ENCODE measurements at places on chromosomes 11 and 22. TPM values are rescaled to one million over a fixed set of nuclear protein-coding genes. Genes with fewer than 3 reads are reported as not detected.

The IGLL1 gene
- not detected for total RNA-seq

The SNX32 gene
- 3.0 TPM for total RNA-seq

DNA sequence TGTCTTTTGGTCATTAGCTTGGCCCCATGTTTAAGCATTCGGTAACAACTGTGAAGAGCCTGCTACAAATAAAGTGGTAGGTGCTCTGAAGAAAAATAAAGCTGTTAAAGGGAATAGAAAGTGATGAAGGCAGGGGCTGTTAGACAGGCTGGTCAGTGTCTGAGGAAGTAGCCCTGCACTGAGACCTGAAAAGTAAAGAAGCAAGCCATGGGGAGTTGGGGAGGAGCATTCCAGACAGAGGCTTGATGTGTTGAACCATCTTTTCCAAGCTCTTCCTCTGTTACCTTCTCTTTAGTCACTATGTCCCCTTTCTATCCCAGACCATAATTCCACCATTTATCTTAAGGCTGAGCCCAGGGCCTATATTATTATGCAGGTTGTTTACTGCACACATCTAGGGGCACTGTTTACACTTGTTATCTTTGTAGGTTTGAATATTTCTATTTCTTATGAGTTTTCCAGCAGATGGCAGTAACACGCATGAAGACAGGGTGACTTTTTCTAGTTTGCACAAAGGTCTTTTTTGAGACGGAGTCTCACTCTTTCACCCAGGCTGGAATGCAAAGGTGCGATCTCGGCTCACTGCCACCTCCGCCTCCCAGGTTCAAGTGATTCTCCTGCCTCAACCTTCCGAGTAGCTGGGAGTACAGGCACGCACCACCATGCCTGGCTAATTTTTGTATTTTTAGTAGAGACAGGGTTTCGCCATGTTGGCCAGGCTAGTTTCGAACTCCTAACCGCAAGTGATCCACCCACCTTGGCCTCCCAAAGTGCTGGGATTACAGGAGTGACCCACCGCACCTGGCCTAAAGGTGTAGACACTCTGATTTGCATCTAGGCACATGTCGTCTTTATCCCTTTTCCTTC is 23.0 kb downstream of the ZFTA start:
- no peaks in the 10 kb centered on the region for H3K36me3 ChIP-seq
- no peaks in the 10 kb centered on the region for H3K27me3 ChIP-seq
- DNase-seq, result no peak
- H3K4me3 ChIP-seq, result no peak overlapping the region
- H3K27ac ChIP-seq, result peak overlapping the region; percentile 46

DNA sequence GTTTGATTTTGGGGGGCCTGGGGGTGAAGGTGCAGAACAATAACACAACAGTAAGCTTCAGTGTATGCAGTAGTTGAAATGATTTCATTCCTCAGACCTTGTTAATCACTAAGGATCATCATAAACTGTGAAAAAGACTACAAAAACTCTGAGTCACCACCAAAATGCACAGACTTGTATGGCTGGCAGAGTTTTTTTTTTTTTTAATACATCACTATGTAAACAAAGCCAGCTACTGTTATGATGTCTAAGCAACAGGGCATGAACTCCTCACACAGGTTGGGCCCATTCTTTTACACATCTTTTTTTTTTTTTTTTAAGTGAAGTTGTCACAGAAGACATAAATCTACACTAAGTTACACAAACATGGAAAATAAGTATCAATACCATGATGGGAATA is 311.9 kb downstream of the GUCY1A2 start:
- H3K4me1 ChIP-seq, result no peaks in the 10 kb centered on the region
- no peak for DNase-seq

- no peaks in the 10 kb centered on the region for H3K36me3 ChIP-seq
- no peak overlapping the region for H3K4me3 ChIP-seq
- peaks cover 5% of the 10 kb centered on the region for H3K4me1 ChIP-seq
- DNase-seq, result no peak
Observed at GRCh38 chr11:45382133-45382878, 96.2 kb upstream of the SYT13 start.

GRCh38 chr11:31799435-31800397 is 11.4 kb downstream of the PAX6 start:
- peak; percentile 66 for DNase-seq
- peaks cover 27% of the 10 kb centered on the region for H3K36me3 ChIP-seq
- H3K27me3 ChIP-seq, result peaks cover 60% of the 10 kb centered on the region

- no peak overlapping the region for H3K4me3 ChIP-seq
- no peaks in the 10 kb centered on the region for H3K27me3 ChIP-seq
- H3K4me1 ChIP-seq, result no peaks in the 10 kb centered on the region
Observed at GRCh38 chr11:63592975-63593395, 21.2 kb downstream of the PLAAT3 start.

DNA sequence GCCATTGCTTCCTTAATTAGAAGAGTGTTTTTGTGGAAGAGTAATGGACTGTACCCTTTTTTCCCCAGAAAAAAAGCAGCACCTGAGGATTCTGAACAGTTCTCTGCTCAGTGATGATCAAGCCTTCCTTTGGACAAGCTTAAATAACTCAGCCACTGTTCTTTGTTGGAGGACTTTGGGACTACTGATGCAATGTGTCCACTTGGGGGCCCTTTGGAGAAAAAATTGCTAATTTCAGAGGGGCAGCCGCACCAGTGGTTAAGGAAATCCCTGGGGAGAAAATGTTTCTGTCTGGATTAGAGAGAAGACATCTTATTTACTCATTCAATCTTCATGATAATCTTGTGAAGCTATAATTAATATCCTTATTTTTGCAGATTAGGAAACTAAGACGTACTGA is 5.3 kb upstream of the KMT2A start:
- no peaks in the 10 kb centered on the region for H3K36me3 ChIP-seq
- no peaks in the 10 kb centered on the region for H3K27me3 ChIP-seq
- peak; percentile 12 for DNase-seq
- H3K4me1 ChIP-seq, result peaks cover 9% of the 10 kb centered on the region
- no peak overlapping the region for H3K4me3 ChIP-seq

The MS4A6A gene
- not detected for total RNA-seq

The SYCE3 gene
- not detected for total RNA-seq

The C11orf98 gene
- total RNA-seq, result 51.5 TPM

GRCh38 chr22:37487571-37487970 is 1.4 kb upstream of the MFNG start:
- H3K36me3 ChIP-seq, result no peaks in the 10 kb centered on the region
- DNase-seq, result no peak

- H3K4me1 ChIP-seq, result no peaks in the 10 kb centered on the region
- H3K36me3 ChIP-seq, result no peaks in the 10 kb centered on the region
- H3K27me3 ChIP-seq, result peaks cover 9% of the 10 kb centered on the region
- no peak overlapping the region for H3K4me3 ChIP-seq
Observed at GRCh38 chr22:36850056-36850455, 10.8 kb upstream of the NCF4 start.

- H3K4me3 ChIP-seq, result peak overlapping the region; percentile 52
- DNase-seq, result peak; percentile 93
- peaks cover 53% of the 10 kb centered on the region for H3K27me3 ChIP-seq
- H3K27ac ChIP-seq, result no peak overlapping the region
- no peaks in the 10 kb centered on the region for H3K4me1 ChIP-seq
Observed at GRCh38 chr11:107018902-107019493, 722 bp upstream of the GUCY1A2 start.

GRCh38 chr11:2458321-2458720 is 13.5 kb downstream of the KCNQ1 start:
- DNase-seq, result no peak
- no peak overlapping the region for H3K4me3 ChIP-seq
- peaks cover 65% of the 10 kb centered on the region for H3K27me3 ChIP-seq
- peaks cover 7% of the 10 kb centered on the region for H3K4me1 ChIP-seq
- H3K27ac ChIP-seq, result no peak overlapping the region
- no peaks in the 10 kb centered on the region for H3K36me3 ChIP-seq

DNA sequence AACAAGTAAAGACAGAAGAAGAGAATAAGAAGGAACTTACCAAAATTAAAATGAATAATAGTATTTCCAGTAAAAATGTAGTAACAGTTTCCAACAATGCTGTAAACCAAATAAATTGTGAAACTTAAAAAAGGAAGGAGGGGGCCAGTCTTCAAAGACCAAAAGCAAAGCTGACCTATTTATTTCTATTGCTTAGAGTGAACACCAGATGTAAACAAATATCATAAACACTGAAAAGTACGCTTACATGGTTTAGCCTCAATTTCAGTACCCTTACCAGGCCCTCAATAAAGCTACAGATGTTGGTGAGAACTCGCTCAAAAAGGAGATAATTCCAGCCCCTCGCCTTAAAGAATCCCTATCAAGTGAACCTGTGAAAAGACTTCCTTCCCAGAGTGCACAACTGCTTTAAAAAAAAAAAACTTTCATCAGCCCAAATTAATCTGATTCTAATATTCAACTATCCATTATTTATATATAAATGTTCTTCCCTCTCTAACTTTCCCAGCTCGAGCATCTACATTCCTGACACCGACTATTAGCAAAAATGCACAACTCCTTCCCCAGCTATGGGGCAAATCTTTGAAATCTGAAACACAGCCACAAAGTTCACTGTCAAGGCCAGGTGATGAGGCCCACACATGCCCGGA is 2.4 kb downstream of the PHF21A start:
- peaks cover 30% of the 10 kb centered on the region for H3K4me1 ChIP-seq
- DNase-seq, result no peak
- H3K27me3 ChIP-seq, result no peaks in the 10 kb centered on the region
- no peaks in the 10 kb centered on the region for H3K36me3 ChIP-seq
- H3K27ac ChIP-seq, result no peak overlapping the region

- no peak overlapping the region for H3K27ac ChIP-seq
- no peaks in the 10 kb centered on the region for H3K4me1 ChIP-seq
- DNase-seq, result no peak
- H3K27me3 ChIP-seq, result no peaks in the 10 kb centered on the region
Observed at GRCh38 chr11:34407121-34407813, 31.5 kb upstream of the CAT start.

The PIWIL4 gene
- 1.1 TPM for total RNA-seq

DNA sequence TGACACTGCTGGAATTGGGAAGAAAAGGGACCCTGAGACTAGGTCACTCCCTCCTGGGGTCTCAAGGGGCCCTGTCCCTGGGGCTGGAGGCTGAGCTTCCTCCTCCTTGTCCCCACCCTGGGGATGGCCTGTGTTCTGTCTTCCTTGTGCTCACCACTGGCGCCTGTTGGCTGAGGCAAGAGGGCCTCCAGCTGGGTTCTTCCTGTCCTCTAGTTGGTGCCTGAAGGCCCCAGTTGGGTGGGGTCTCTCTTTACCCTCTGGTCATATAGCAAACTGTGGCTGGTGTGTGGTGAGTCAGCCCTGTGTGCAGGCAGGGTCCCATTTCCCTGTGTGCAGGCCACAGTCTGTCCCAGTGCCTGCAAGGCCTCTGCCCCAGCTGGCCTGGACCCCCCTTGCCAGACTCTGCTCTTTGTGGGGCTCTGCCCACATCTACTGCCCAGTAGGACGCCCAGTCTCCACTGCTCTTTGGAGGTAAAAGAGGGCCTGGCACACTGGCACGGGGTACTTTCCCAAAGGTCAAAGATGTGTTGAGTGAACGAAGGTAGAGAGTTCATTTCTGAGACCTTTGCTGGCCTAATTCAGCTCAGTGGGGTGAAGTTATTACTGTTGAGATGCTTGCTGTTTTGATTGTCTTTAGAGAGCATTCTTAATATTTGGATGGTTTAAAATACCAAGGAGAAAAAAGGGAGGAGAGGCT is 55.1 kb upstream of the CLDN5 start:
- DNase-seq, result no peak
- no peaks in the 10 kb centered on the region for H3K4me1 ChIP-seq
- H3K4me3 ChIP-seq, result no peak overlapping the region
- no peaks in the 10 kb centered on the region for H3K36me3 ChIP-seq
- H3K27me3 ChIP-seq, result no peaks in the 10 kb centered on the region

The ZPR1 gene
- 38.5 TPM for total RNA-seq

- H3K4me3 ChIP-seq, result no peak overlapping the region
- no peak for DNase-seq
- H3K4me1 ChIP-seq, result peaks cover 22% of the 10 kb centered on the region
- H3K27ac ChIP-seq, result no peak overlapping the region
- H3K27me3 ChIP-seq, result no peaks in the 10 kb centered on the region
- no peaks in the 10 kb centered on the region for H3K36me3 ChIP-seq
Observed at GRCh38 chr11:117303101-117303500, 12.0 kb downstream of the BACE1-AS start.

All from neural progenitor cell (in vitro differentiated cells).